Dermis blood vessel endothelial cell (primary cell): ENCODE measurements at places on chromosomes 16 and 17.
A peak's percentile ranks its signal among the peaks of the same experiment; 100 is the strongest.

- peak; percentile 6 for DNase-seq
Measured at GRCh38 chr16:23519282-23519681, 9.0 kb upstream of the GGA2 start.

GRCh38 chr16:11262915-11263314 lies 6.2 kb downstream of the TNP2 start:
- DNase-seq: no peak

GRCh38 chr17:81125573-81126081 lies 39.7 kb upstream of the PVALEF start:
- no peak for DNase-seq

DNA sequence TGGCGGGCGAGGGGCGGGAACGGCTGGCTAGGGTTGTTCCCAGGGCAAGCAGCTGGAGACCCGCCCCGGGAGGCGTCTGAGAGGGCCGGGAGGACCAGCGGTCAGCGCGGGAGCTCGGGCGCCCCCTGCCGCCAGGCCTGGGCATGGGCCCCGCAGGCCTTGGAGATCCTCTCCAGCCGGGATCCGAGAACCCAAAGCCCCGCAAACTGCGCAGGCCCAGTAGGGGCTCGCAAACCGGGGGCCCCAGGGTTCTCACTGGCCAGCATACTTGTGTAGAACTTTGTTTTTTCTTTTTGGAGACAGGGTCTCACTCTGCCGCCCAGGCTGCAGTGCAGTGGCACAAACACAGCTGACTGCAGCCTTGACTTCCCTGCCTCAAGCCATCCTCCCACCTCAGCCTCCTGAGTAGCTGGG lies 20.8 kb upstream of the ZNF423 start:
- peak; percentile 66 for DNase-seq

GRCh38 chr16:85508993-85509392 lies 104.1 kb upstream of the GSE1 start:
- no peak for DNase-seq

DNA sequence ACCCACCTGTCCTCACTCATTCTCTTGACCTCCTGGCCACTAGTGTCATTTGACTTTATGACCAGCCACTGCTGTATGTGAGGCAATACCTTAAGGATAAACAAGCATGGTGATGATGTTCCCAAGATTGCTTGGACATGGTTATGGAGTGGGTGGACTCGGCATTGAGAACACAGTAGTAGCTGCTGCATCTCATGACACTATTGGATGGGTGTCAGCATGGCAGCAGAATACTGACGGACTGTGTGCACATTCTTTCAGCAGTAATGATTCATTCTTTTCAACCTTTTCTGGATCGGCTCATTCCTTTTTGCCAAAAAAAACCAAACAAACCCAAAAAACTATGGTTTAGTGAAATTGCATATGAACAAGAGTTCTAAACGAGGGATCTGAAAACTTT lies 13.5 kb downstream of the SPECC1 start:
- DNase-seq: no peak

GRCh38 chr17:31842195-31843069 lies 16.6 kb downstream of the COPRS start:
- peak; percentile 86 for DNase-seq

DNA sequence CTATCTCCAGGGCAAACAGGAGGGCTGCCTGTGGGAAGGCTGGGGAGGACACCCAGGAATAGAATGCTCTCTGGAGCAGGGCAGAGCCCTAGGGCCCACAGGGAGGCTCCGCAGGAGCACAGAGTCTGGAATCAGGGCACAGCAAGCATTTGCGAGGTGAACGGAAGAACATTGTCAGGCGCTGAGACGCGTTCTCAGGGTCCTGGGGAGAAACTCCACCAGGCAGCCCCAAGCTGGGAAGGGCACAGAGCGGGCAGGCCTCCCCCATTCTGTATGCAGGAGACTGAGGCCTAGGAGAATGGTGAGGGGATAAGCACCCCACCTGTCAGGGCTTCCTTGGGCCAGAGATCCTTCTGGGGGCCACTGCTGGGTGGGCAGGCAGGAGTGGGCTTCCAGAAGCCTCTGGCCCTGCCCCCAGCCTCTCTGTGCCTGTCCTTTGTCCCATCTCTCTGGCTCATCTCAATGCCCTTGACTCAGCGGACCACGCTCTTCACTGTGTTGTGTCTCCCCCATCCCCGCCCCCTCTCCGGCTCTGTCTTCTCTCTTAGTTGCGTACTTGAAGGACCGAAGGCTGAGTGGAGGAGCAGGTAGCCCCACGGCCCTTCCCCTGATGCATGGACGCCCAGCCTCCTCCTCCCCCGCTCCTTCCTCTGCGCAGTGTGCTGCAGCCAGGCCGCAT lies 5.1 kb upstream of the SETD6 start:
- no peak for DNase-seq

- DNase-seq: peak; percentile 60
Measured at GRCh38 chr17:7014995-7015958, 2.9 kb downstream of the RNASEK start.

GRCh38 chr17:57689254-57689653 lies 55.8 kb downstream of the CCDC182 start:
- DNase-seq: no peak

DNA sequence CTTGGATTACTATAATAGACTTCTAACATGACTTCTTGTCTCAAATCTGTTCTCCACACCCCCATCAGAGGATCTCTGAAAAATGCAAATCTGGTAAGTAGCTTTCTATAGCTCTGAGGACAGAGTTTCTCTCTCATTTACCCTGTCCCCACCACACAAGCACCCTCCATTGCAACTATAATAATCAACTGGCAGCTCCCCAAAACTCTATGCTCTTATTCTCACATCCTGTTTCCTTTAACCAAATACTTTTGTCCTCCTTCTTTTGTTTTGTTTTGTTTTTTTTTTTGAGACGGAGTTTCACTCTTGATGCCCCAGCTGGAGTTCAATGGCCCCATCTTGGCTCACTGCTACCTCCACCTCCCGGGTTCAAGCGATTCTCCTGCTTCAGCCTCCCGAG lies 73.4 kb downstream of the HELZ start:
- DNase-seq: no peak

DNA sequence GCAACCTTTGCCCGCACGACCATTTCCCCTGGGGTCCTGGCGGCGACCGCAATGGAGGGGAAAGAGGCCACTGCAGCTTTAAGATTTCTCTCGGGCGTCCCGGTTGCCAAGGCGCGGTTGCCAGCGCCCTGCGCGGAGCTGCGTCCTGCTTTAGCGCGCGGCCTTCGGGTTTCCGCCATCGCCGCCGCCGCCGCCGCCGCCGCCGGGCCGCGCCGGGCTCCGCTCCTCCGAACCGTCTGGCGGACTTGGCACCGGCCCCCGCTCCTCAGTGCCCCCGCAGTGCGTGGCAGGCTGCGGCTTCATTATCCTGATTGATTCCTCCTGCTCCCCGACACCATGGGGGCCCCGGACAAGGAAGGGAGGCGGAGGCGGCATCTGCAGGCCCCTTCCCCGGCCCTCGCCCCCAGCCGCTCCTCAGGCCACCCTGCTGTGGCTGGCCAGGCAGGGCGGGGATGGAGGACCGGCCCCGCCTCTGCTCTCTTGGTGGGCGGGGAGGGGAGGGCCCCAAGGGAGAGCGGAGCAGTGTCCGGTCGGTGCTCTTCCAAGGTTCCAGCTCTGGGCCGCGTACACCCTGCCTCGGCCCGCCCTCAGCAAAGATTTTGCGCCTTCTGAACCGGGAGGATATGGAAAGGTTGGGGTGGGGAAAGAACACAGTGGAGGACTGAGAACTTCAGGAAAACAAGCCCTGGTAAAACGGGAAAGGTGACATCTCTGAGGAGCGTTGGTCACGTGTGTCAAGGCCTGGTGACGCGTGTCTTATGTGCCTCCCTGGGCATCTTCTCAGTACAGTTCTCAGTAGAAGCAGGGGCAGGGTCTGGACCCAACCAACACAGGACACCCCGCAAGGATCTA lies 34.0 kb downstream of the NEUROD2 start:
- peak; percentile 73 for DNase-seq

- no peak for DNase-seq
Measured at GRCh38 chr17:40884708-40885512, at the start of gene KRT20. Gene KRT20, minus strand, starts transcription at chr17:40885242. Its CDS starts 57 bp downstream, at chr17:40885185.

- no peak for DNase-seq
Measured at GRCh38 chr17:68204736-68205135, 43.1 kb upstream of the AMZ2 start.

GRCh38 chr16:70750893-70751467 lies 50.0 kb downstream of the VAC14 start:
- peak; percentile 78 for DNase-seq

DNA sequence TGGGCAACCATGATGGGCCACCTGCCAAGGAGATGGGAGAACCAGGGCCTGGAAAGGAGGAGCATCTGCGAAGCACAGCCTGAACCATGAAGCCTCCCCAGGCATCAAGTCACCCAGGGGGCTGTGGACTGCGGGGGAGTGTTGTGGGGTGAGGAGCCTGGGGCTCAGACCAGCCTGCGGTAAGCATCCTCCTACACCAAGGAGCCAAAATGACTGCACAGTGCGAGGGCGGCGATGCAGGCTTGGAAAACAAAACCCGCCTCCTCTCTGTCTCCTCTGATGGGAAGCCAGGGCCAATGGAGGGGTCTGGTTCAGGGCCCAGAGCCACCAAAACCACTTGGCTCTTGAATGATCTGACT lies 18.1 kb upstream of the MAF start:
- no peak for DNase-seq

GRCh38 chr16:26963109-26963508 lies 103.6 kb upstream of the C16orf82 start:
- DNase-seq: no peak

DNA sequence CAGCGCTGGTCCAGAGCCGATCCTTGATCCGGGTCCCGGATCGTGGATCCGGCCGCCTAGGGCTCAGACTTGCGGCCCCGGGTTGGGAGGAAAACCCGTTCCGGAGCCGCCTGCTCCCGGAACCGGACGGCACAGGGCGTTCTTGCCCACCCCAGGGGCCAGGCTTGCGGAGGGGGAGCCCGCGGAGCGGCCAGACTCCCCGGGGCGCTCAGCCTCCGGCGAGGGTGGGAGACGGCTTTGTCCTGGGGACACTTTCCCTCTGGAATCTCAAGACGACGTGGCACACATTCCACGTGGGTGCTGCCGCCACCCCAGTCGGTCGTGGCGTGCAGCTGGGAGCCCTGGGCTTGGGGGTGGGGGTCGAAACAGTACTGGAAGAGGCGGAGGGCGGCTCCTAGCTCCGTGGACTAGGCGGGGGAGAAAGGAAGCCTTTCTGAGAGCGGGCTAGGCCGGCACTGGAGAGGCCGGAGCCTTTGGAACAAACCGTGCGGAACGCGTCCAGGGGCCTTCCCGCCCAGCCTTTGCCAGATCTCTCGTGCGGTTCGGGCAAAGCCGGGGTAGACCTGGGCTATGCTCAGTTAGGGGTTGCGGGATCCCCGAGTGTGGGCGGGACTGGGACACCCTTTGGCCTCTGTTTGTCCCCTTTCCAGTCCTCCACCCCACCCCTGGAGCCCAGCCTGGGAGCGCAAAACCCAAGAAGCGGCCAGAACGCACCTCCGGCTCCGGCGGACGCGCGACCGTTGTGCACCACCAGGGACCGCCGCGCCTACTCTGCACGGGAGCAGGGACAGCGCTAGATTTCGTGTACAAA lies 26.5 kb downstream of the SREBF1 start:
- no peak for DNase-seq

GRCh38 chr17:73888862-73889261 lies 244.6 kb upstream of the SDK2 start:
- DNase-seq: no peak

DNA sequence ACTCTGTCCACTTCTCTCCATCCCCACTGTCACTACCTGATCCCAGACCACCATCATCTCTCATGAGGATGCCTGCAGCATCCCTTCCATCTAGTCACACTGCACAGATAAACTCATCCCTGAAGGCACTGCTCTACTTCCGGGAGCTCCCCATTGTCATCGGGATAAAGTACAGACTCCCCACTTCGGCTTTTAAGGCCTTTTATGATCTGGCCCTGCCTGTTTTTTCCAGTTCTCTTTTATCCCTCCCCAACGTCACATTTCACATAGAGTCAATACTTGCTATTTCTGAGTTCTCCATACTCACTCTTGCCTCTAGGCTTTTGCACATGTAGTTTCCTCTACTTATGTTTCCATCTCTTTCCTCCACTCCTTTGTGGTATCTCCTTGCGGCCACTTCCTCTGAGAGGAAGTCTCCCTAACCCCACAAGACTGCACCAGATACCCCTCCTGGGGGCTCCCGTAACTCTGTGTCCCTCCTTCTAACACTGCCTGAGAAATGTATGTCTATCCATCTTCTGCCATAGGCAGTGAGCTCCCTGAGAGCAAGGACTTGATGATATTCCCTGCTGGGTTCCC lies 66.9 kb downstream of the COPRS start:
- DNase-seq: no peak

DNA sequence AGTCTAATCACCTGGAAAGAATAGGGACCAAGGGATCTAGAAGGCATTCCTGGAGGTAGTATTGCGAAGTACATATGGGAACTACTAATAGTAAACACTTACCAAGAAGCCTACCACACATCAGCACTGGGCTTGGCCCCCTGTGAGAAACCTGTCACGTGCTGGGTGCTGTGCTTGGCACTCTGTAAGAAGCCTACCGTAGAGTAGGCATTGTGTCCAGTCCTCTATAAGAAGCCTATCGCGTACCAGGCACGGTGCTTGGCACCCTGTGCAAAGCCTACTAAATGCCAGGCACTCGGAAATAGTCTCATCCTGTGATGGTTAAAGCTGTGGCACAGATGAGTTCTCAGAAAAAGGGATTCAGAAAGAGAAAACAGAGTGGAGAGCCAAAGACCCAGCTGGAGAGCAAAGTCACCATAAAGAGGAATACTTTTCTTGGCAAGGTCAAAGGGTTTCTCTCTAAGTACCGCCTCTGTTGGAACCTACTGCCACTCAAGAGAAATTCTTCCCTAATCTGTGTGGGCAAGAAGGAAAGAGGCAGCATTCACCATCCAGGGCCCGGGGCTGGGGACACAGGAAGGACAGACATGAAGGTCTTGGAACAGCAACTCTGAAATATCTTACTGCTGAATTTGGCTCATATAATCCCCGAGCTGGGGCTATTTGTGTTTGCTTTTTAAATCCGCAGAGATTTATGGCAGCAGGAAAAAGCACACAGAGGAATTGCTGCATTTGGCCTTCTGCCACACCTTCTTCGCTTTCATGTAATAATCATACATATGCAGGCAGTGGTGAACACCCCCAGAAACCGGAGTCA lies 81.8 kb downstream of the VAT1L start:
- peak; percentile 24 for DNase-seq

- peak; percentile 72 for DNase-seq
Measured at GRCh38 chr17:40316571-40317344, 7.8 kb downstream of the RARA start.

DNA sequence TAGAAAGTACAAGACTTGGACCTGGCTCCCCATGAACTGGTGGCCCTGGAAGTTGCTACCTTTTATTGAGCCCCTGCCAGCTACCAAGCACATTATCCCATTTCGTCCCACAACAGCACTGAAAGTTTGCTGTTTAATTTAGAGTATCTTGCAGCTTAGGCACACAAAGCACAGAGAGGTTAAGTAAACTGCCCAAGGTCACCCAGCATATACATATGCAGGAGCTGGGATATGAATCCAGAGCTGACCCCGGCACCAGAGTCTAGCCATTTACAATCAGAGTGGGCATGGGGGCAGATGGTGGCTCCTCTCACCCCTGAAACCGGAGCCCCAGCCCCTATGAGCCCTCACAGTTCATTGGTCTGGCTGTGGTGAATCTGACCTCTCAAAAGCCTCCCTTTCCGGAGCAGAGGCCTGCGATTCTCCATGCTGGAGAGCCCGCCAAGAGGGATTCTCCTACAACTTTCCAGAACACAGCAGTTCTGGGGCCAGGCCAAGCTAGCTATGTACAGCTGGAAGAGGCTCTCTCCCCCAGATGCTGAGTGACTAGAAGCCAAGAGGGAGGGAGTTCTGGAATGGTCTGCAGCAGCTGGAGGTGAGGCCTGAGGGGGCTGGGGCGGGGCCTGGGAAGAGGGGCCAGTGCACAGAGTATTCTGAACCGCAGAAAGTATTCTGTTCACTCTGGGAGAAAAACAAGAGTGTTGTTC lies 58.3 kb downstream of the SREBF1 start:
- no peak for DNase-seq
